ENCODE measurements at places on chromosomes 4 and X.
A peak's percentile ranks its signal among the peaks of the same experiment; 100 is the strongest.

- no peak for DNase-seq
These were observed 1033.9 kb downstream of the NLGN4X start for GRCh38 chrX:5194806-5195205.

GRCh38 chr4:102988429-102989020 is 31.0 kb downstream of the SLC9B1 start:
- DNase-seq: no peak

- no peak for DNase-seq
These were observed 117.2 kb downstream of the IRF2 start for GRCh38 chr4:184357165-184357564.

DNA sequence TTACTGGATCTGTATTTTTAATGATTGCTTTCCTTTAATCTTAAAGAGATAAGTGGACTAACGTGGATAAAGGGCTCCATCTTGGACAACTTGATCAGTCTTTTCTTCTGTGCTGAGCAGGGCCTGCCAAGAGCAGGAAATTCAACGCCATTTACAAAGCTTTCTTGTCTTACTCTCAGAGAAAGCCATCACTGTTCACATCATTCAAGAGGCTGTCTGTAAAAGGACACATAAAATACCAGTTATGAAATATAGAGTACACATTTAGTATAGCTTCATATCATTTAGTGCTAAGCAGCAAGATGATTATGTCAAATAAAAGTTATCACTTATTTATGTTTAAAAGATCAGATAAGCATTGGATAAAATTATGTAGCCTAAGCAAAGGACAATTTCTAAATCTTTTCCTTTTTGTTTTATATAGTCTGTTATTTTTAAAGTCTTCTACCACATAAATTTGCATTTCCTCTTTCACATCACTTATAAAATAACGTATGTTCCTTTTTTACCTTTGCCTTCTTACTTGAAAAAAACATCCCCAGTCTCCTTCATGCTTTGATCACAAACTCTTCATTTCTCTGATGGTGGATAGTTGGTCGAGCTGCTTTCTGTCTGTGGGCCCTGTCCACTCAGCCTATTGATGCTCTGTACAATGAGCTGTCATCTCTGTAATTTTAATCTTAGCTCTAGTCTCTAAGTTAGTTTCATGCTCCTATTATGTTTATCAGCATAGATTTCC is 2.1 kb upstream of the CCNG2 start:
- DNase-seq: no peak

- DNase-seq: no peak
These were observed 49.7 kb downstream of the CHIC2 start for GRCh38 chr4:54014666-54015160.

DNA sequence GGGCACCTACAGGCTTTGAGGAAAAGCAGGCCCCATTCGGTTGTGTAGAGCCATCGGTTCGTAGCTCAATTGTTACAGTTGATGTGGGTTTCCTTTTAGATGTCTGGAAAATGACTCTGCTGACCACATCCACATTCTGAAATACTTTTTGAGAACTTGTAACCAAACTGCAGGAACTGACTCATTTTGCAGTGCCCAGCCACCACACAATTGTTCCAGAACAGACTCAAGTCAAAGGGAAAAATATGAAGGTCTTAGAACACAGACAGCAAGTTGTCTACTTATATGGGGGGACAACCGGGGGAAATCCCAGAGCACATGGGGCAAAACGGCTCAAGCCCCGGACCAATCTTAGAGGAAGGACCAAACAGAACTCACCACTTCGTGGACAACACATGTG is 557.6 kb upstream of the DIPK2B start:
- DNase-seq: peak; percentile 54

DNA sequence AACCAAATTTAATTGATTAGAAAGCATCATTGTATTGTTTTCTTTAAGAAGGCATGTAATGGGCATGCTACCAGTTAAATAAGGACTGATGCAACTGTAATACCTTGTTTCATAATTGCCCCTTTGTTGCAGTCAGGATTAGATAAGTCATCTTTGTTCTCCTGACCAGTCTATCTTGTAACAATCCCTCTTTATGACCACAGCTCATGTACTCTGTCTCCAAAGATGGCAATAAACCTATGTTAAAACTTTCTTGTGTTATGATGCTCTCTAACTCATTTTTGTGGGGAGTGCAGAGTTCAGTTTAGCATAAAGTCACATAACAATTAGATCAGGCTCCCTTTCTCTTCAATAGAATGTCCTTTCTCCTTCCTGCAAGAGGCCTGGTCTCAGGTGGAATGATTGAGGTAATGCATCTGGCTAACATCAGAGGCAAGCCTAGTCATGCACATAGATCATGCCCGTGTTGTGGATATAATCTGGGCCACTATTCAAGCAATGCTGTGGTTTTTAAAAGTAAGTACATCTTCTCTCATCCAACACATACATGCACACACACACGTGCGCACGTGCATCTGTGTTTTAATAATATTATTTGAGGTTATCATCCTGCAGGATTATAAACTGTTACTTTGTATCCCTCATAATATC is 45.6 kb downstream of the TMEM154 start:
- DNase-seq: peak; percentile 82

DNA sequence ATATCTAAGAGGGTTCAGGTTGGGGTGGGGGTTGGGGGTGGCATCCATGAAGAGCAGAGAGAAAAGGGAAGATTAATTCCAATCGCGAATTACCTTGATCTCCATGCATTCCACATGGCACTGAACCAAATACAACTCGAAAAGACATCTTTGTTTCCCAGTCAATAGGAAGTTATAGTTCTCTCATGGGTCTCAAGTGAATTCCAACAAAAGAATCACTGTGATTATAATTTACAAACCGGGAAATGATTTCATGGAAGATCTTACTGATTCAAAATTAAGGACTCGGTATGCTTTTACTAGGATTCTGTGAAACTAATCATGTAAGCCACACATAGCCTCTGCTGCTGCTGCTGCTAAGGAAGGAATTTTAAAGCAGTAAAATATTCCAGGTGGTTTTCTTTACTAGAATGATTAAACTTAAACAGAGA is 26.6 kb upstream of the AMELX start:
- no peak for DNase-seq

GRCh38 chr4:90419124-90419711 is 292.0 kb downstream of the CCSER1 start:
- peak; percentile 76 for DNase-seq

DNA sequence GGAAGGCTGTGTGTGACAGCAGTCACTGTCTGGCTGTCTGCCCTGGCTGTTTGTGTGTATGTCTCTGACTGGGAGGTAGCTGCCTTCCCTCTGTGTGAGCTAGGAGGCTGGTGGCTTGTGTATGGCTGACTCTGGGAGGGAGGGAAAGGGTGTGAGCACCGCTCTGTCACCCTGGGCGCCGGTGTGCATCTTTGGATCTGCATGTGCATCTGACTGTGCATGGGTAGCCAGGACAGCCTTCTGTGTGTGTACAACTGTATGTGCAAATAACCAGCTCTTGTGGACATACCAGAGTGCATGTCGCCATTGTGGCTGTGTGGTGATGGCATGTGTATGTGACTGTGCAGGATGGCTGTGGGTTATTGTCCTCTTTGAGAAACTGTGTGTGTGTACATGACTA is 7.4 kb upstream of the ERAS start:
- no peak for DNase-seq

- no peak for DNase-seq
These were observed 104.8 kb downstream of the ACTRT1 start for GRCh38 chrX:127947450-127947849.

DNA sequence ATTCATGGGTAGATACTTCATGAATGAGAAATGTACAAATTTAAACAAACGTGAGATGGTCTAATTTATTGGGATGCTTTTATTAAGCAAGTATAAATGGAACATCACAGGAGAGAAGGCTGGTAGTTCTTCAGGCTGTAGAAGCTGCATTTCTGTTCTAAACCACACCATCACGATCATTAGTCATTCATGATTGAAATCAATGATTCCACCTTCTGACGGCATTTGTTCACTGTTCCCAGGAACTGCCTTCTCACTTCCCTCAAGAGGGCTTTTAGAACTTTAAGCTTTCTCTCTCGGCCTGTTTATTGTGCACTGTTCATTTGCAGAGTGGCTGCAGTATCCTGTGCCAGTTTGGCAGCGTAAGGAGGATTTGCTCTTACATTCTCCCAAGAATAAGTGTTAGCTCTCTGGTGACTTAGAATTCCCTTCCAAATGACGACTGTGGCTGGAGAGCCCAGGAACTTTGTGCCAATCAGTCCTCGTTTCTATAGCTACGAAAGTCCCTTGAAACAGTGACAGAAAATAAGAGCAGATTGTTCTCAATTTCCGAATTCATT is 54.7 kb downstream of the MFAP3L start:
- no peak for DNase-seq

Data from OCI-M1 (cell line).